ENCODE measurements at places on chromosomes 2 and 18.

DNA sequence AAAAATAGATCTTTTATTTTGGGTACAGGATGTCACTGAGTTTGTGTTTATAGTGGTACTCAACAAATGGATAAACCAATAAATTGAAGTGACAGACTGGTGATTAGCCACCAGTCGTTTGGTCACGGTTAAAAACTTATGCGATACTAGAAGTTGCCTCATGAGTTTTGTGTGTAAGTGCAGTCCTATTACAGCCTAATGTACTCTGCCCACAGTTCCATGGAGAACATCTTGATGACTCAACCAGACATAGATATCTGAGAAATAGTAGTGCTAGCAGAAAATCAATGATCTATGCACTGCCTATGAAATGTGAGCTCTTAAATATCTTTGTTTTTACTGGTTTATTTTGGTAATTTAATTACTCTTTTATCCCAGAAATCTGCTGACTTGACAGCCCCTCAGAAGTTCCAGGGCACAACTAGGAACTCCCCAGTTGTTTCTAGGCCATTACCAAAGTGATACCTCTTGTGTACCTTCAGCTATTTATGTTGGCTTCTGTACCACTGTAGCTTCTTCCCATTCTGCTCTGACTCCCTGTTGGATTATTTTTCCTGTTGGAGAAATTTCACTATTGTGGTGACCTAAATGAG is 209.1 kb upstream of the KCNJ3 start:
- DNase-seq: no peak

DNA sequence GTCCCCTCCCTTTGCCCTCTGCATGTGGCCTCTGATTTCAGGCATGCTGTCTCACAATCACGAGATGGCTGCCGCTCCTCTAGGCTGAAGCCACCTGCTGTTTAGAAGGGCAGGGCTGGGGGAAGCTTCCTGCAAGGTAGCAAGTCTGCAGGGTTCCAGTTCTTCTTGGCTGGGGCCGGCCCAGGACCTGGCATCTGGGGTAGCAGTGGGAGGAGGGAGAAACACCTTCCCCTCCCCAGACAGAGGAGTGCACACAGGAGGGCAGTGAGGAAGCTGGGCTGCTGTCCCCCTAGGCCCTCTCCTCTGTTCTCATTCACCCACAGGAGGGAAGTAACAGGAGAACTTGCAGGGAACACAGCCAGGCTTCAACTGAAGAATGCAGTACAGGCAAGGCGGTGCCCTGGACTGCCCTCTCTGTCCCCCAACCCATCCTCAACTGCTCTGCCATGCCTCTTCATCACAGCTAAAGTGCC is 345.9 kb upstream of the HS6ST1 start:
- no peak for DNase-seq

DNA sequence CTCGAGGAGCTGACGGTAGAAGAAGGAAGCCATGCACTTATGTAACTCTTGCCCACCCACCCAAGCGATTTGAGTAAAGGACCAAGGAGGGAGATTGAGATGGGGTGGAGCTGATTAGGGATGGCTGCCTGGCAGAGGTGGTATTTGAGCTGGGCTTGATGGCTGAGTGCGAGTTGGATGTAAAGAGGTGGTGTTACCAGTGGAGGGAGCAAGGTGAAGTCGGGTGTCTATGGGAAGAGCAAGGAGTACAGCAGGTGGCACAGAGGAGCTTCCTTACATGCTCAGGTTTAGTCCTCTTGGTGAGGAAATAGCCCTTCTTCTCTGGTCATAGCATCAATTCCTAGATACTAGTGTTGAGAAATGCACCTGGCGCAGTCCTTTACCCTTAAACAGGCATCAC is 294.2 kb upstream of the SKOR2 start:
- DNase-seq: no peak

- DNase-seq: no peak
Measured at GRCh38 chr2:26169681-26170414, 3.0 kb upstream of the GAREM2 start.

- no peak for DNase-seq
Measured at GRCh38 chr2:174699993-174700766, 64.1 kb downstream of the CHRNA1 start.

GRCh38 chr2:164545484-164545883 is 75.8 kb downstream of the GRB14 start:
- no peak for DNase-seq

DNA sequence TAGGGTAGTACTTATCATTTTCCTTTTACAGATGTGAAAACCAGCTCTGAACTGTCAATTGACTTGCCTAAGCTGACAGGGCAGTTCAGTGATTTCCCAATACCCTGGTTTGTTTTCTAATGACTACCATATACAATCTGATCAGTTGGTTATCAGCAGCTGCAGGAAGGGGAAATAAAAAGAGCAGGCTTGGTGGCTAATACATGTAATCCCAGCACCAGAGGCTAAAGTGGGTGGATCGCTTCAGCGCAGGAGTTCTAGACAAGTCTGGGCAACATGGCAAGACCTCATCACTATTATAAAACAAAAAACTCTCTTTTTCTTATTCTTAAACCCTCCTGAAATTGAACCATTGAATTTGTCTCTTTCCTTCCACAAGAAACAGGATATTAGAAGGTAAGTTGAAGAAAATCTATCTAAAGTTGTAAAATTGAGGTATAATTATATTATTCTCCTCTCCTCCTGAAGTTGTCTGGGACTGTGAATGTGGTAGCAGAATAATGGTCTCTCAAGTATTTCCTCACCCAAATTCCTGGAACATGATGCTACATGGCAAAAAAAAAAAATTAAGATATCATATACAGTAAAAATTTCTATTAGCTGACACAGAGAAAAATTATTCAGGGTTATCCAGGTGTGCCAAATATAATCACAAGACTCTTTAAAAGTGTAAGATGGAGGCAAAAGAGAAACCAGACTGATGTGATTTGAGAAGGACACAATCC is 1441.6 kb downstream of the SUCLG1 start:
- DNase-seq: no peak

GRCh38 chr2:52454962-52455361 is 1312.6 kb upstream of the CHAC2 start:
- DNase-seq: no peak

DNA sequence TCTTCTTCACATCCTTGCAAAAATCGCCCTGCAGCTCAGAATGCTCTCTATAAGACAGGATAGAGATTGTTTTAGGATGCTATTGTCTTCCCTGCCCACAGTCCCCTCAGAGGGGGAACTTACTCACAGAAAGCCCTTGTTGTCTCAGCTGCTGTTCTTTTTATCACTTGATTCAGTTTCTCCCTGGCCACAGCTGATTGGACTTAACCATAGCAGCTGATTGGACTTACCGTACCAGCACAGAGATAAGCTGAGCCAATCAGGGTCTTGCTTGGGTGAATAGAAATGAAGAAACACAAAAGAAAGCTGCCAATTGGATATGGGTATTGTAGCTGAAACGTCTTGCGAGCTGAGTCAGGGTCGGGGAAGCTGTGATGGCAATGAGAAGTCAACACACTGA is 194.2 kb upstream of the MEX3C start:
- DNase-seq: no peak

- DNase-seq: no peak
Measured at GRCh38 chr18:74803769-74804168, 206.1 kb downstream of the ZNF407 start.

GRCh38 chr2:189411860-189412259 is 29.4 kb upstream of the WDR75 start:
- no peak for DNase-seq

DNA sequence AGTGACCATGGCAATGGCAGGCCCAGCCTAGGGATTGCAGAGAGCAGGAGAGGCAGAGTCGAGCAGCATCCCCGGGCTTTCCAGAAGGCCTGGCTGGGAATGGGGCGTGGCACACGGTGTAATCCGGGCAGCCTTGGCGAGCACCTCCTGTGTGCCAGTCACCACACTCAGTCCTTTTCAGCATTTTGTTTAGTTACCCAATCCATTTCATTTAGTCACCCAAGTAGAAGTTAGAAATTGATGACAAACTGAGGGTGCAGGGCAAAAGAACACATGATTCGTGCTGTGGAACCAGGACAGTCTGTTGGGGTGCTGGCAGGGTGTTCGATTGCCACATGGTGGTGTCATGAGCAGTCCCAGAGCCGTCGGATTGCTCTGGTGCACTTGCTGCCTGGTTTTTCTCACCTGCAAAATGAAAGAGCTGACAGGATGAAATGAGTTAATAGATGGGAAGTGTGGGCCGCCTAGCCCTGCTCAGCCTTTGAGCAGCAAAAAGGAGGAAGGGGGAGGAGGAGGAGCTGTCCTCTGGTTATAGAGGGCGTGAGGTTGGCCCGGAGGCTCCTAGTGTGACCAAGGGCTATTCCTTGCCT is 299.4 kb downstream of the AGAP1 start:
- no peak for DNase-seq

GRCh38 chr2:44753552-44754285 is 187.8 kb upstream of the SIX3 start:
- DNase-seq: no peak

GRCh38 chr2:222490131-222490530 is 65.8 kb downstream of the SGPP2 start:
- no peak for DNase-seq

DNA sequence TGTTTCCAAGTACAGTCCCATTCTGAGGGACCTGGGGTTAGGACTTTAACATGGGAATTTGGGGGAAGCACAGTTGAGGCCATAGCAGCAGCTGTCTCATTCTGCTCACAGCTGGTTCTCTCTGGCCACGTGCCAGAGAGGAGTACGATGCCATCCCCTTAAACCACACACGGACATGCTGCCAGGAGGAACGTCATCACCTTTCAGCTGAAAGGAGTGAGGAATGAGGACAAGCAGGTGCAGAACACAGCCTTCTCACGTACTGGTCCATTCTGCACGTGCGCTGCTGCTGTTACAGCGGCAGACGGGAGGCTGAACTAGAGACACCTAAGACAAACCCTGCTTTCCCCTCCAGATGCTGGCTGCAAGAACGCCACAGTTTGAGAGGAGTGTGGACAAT is 33.5 kb downstream of the ODC1 start:
- DNase-seq: no peak

DNA sequence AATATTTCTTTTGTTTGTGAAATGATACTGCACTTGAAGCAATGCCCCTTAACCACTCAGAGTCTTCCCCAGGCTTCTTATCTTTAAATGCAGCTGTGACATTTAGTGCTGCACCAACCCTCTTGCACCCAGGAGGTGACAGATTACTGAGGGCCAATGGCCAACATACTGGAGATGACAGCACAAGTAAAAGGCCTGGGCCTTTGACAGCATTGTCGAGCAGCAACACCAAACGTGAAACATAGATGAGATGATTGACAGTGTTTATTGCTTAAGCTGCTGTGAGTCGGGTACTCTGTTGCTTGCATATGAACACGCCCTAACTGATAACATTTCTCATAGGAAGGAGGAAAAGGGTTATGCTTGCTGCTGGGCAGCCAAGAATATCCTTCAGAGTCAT is 80.3 kb downstream of the THNSL2 start:
- no peak for DNase-seq

- DNase-seq: no peak
Measured at GRCh38 chr2:29917781-29918180, 3.6 kb downstream of the ALK start.

- no peak for DNase-seq
Measured at GRCh38 chr18:74430806-74431571, 26.1 kb downstream of the DIPK1C start.

- no peak for DNase-seq
Measured at GRCh38 chr2:135175177-135175576, 123.1 kb downstream of the RAB3GAP1 start.

- DNase-seq: no peak
Measured at GRCh38 chr2:146734042-146734820, 1110.6 kb upstream of the ACVR2A start.

DNA sequence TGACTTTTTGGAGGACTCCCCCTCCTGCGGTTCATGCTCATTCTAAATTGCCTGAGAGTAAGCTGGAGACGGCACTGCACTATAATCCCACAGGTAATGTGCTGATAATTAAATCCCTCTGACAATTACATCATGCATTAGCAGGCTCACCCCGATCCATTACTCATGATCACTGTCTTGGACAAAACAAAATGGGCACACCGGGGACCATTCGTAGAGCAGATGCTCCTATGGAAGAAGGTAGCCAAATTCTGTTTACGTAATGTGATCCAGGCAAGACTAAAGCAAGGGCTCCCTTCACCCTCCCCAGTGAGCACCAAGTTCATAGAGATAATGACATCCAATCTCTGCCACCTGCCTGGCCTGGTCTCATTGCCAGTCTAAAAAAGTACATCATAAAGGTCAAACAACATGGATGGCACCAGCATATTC is 657.1 kb upstream of the SOX11 start:
- no peak for DNase-seq

- DNase-seq: no peak
Measured at GRCh38 chr2:31511376-31511775, 69.4 kb downstream of the SRD5A2 start.

- no peak for DNase-seq
Measured at GRCh38 chr2:174184504-174184903, 63.8 kb downstream of the OLA1 start.

DNA sequence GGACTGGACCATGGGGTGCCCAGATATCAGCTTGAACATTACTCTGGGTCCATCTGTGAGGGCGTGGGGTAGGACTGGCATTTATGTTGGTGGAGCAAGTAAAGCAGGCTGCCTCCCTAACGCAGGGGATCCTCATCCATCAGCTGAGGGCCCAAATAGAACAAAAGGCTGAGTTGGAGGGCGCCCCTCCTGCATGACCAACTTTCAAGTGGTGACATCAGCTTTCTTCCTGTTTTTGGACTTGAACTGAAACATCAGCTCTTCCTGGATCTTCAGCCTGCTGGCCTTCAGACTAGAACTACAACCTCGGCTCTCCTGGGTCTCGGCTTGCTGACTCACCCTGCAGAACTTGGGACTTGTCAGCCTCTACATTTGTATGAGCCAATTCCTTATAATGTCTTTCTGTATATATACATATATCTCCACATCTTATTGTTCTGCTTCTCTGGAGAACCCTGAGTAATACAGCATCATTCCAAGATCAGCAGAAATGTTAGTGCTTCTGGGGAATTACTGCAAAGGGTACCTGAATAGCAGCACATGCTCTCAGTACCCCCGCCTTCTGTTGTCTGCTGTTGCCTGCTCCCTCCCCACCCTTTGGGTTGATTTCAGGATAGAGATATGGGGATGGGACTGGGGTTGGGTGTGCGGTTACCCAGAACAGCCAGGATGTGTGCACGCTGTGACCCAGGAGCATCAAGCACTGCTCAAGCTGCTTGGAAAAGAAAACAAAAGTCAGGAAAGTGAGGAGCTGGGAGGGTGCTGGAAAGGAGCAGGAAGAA is 20.0 kb downstream of the TMEM127 start:
- no peak for DNase-seq

GRCh38 chr2:56177420-56178220 is 6.2 kb upstream of the CCDC85A start:
- DNase-seq: no peak

GRCh38 chr2:186748354-186748753 is 54.5 kb downstream of the FAM171B start:
- no peak for DNase-seq

- DNase-seq: no peak
Measured at GRCh38 chr2:111665551-111666116, 218.4 kb downstream of the ANAPC1 start.
